Mammary epithelial cell (primary cell): ENCODE measurements at places on chromosomes 5 and 9. TPM values are rescaled to one million over a fixed set of nuclear protein-coding genes. Genes with fewer than 3 reads are reported as not detected.

Gene ACOT12
- polyA plus RNA-seq = not detected

Gene TAF11L10
- polyA plus RNA-seq = not detected

Gene SLC23A1
- polyA plus RNA-seq = not detected

Gene PCDHGA9
- 0.25 TPM for polyA plus RNA-seq

Gene PCDHA9
- not detected for polyA plus RNA-seq

Gene PCDHGB3
- polyA plus RNA-seq = 0.57 TPM

Gene GMCL2
- not detected for polyA plus RNA-seq

Gene AGPAT2
- polyA plus RNA-seq = 42.3 TPM

DNA sequence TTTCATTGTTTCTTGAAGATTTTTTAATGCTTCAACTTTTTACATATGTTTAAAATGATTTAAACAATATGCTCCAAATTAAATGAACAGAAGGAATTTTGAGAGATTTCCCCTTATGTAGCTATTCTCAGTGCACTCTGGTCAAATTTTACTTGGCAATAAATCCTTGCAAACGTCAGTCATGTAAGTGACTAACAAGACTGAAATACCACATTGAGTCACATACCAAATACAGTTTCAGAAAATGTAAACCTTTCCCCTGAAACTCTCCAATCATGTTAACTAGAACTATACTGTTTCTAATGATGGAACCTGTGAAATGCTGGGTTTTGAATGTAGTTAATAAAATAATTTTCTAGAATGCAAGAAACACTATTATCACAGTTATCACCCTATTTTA is 29.6 kb downstream of the SAR1B start:
- DNase-seq = peak; percentile 52

- no peak for DNase-seq
Measured at GRCh38 chr9:129900263-129901027, 65.2 kb downstream of the USP20 start.

DNA sequence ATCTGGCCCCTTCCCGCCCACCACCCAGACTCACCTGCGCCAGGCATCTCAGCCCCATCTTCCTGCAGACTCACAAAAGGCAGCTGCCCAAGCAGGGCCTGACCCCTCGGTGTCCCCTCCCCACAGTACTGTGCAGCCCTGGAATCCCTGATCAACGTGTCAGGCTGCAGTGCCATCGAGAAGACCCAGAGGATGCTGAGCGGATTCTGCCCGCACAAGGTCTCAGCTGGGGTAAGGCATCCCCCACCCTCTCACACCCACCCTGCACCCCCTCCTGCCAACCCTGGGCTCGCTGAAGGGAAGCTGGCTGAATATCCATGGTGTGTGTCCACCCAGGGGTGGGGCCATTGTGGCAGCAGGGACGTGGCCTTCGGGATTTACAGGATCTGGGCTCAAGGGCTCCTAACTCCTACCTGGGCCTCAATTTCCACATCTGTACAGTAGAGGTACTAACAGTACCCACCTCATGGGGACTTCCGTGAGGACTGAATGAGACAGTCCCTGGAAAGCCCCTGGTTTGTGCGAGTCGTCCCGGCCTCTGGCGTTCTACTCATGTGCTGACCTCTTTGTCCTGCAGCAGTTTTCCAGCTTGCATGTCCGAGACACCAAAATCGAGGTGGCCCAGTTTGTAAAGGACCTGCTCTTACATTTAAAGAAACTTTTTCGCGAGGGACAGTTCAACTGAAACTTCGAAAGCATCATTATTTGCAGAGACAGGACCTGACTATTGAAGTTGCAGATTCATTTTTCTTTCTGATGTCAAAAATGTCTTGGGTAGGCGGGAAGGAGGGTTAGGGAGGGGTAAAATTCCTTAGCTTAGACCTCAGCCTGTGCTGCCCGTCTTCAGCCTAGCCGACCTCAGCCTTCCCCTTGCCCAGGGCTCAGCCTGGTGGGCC is 1.9 kb downstream of the IL13 start:
- DNase-seq = no peak

DNA sequence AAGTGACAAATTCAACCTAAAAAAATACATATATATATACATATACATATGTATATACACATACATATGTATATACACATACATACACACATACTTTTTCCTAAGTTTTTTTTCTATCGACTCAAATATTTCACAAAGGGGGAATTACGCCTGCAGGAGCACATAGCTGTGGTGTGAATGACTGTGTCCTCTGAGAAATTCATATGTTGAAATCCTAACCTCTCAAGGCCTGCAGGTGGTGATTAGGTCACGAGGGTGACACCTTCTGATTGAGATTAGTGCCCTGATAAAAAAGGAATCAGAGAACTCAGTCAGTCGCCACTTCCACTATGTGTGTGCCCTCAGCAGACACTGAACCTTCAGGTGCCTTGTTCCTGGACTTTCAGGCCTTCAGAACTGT is 248.7 kb downstream of the SEMA5A start:
- DNase-seq = peak; percentile 9

DNA sequence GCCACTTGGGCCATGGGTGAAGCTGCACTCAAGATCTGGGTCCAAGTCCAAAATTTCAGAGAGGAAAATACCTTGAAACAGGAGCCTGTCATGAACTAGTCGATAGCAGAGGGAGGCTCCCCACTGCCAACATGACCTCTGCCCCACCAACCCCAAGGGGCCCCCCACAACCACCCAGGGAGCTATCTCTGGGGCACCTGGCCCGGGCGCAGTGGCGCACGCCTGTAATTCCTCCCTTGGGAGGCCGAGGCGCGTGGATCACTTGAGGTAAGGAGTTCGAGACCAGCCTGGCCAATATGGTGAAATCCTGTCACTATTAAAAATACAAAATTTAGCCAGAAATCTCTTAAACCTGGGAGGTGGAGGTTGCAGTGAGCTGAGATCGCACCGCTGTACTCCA is 20.1 kb upstream of the HMCN2 start:
- no peak for DNase-seq

- peak; percentile 82 for DNase-seq
Measured at GRCh38 chr5:132458651-132459030, 31.9 kb downstream of the IRF1 start.

DNA sequence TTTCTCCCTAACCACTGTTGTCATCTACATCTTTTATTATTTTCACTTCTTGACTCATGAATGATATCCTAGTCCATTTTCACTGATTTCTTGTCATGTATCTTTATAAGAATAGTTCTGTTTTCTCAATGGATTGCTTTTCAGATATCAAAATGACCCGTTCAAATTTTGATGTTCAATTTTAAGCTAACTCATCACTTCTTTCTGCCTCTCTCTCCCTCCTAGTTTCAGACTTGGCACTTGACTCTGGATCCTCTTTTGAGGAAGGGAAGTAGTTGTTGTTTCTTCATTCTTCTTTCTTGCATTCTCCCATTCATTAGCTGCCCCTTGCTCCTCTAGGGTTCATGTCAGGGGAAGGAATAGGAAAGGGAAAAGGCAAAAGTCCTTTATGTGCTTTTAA is 23.7 kb downstream of the CSNK1G3 start:
- no peak for DNase-seq

DNA sequence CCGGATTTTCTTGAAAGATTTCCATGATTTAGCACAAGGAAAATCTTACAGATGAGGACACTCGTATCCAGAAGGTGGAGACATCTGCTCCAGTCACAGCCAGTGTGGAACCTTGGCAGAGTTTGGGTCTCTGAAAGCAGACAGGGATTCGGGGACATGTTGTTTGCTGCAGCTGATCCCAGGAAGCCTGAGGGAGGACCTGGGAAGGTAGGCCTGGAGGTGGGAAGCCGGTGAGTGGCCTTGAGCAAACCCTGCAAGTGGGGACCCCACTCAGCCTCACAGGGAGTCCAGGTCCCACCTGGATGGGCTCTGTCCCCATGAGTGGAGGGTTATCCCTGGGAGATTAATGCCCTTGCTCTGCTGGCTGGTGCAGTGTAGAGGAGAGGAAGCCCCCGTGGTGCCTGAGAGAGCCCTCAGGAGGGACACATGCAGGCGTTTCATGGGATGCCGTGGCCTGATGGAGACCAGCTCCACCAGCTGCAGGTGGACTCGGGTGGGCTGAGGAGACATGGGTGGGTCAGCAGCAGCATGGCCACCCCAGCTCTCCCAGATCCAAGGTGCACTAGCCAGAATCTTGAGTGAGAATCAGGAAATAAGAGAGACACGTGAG is 7.8 kb downstream of the MRPS2 start:
- no peak for DNase-seq

DNA sequence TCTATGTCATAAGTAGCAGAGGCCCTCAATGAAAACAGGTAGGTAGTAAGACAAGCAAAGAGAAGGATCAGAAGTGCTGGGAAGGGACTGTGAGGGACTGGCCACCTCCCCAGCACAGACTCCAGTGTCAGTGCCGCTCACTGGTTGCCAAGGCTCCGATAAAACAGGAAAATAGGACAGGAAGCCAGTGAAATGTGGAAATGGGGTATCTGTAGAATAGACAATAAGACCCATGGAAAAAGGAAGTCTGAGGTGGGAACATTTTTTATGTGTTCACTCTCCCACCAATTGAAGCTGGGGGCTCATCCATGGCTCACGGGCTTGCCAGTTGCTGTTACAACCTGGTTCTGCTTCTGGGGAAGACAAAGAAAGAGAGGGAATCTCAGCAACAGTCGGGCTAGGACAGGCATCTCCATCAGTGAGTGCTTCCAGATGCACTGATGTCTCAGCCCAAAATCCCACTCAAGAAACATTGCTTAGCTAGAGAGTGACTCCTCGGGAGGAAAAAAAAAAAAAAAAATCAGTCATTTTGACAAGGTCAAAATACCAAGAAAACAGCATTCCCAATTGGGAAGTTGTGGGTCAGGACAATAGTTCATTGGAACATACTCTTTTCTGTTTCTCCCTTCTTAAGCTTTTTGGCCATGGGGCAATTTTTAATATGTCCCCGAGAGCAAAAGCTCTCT is 27.6 kb upstream of the NFIB start:
- DNase-seq = no peak

DNA sequence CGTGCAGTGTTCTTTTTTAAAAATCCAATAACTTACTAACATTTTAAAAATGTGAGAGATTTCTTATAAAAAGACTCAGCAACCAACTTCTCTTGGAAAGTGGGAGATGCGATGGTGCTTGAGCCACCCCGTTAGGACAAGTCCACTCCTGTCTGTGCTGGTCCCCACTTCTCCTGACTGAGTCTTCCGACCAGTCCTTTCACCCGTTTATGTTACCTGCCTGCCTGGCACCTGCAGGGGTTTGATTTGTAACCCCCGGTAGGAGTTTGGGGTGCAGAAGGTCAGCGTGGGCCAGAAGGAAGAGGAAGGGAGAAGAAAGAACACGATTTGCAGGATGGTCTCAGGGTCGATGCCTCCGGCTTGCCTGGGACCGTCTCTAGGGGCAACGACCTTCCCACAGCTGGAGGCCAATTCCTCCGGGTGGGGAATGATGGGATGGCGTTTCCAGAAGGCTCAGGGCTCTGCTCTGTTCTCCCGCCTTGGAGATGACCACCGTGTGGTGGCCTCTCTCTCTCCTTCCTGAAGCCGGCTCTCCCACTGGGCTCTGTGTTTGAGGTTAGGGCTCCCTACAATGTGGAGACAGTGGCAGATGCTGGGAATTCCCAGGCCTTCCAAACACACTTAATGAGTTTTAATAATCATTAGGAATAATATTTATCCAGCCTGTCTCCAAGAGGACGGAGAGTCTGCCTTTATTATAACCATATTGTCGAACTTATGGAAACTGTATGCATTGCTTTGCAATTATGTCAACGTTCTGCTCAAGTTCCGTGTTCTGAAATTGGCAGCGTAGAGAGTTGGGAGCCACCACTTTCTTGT is 14.8 kb downstream of the COL27A1 start:
- no peak for DNase-seq

GRCh38 chr9:13437866-13438265 is 158.4 kb upstream of the MPDZ start:
- DNase-seq = no peak

DNA sequence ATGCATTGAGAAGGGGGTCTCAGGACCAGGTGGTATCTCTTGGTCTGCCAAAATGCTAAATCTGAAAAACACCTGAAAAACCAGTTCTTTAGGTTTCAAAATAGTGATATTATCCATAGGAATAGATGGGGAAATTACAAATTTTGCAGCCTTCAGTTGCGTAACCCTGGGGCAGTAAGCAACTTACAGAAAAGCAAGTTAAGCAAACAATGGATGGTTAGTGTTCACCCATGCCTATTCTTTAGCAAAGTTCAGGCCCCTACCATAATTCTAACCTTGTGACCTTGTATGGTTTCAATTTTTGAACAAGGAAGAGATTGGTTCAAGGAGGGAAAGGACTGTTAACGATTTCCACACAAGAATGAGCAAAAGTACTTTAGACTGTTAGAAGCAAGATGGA is 24.5 kb downstream of the GLRX start:
- no peak for DNase-seq

DNA sequence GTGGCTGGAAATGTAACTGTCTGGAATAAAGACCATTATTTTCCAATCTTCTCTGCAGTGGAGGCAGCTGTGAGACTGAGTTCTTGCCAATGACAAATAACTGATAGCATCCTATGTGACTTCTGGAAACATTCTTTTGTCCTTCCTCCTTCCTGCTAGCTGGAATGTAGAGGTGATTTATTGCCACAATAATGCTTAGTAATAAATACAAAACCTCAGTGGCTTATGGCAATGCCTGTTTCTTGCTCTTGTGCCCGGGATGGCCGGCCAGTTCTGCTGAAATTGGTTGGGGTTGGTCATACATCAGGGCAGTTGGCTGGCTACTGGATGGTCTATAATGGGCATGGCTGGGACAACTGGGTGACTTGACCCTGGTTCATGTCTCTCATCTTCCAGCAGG is 12.2 kb upstream of the TEX48 start:
- DNase-seq = peak; percentile 50

DNA sequence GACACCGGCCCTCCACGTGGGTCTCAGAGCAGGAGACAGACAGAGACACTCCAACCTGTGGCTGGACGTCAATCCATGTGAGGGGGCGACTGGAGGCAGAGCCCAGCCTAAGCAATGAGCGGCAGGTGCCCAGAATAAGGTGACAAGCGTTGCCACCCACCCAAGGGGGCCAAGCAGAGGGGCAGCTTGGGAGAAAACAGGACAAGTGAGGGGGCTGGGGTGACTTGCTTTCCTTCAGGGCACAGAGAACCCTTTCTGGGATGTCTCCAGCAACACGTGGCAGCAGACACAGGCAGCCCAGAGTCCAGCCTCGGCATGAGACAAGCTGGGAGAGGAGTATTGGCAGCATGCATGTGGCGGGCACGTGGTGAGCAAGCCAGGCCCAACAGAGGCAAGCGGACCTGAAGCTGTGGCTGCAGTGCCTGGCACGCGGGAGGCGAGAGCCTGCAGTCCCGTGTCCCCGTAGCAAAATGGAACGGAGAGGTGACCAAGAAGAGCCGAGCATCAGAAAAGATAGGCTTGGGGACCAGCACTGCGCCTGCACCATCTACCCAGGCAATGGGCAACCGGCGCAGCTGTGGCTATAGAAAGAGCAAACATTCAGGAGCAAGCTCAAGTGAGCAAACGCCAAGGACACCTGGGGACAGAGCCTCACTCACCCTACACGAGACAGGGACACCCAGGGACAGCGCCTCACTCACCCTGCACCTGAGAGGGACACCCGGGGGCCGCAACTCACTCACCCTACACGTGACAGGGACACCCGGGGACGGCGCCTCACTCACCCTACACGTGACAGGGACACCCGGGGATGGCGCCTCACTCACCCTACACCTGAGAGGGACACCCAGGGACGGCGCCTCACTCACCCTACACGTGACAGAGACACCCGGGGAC is 6.2 kb downstream of the TERT start:
- no peak for DNase-seq

- DNase-seq = no peak
Measured at GRCh38 chr5:1054018-1054798, 45.6 kb downstream of the NKD2 start.
